ENCODE measurements at places on chromosomes 1 and 21. TPM values are rescaled to one million over a fixed set of nuclear protein-coding genes. Genes with fewer than 3 reads are reported as not detected.
A peak's percentile ranks its signal among the peaks of the same experiment; 100 is the strongest.

The ANKRD34A gene
- 1.6 TPM for total RNA-seq

DNA sequence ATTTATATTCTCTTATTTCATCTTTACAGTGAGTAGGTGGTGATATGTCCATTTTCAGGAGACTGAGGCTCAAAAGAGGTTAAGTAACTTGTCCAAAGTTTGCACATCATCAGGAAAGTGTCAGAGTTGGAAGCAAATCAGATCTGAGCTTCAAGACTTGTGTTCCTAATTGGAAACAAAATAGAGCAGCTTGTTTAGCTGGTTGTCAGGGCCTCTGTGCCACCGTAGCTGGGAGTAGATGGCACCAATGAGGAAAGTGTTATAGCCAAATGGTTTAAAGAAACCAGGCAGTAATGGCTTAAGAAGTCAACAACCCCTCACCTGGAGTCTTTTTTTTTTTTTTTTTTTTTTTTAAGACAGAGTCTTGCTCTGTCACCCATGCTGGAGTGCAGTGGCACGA, 19.7 kb downstream of the AGO1 start:
- DNase-seq, result no peak

- DNase-seq, result peak; percentile 85
Observed at GRCh38 chr1:31934706-31935629, 3.2 kb downstream of the PTP4A2 start.

- DNase-seq, result no peak
Observed at GRCh38 chr1:2348346-2349325, 42.7 kb downstream of the MORN1 start.

DNA sequence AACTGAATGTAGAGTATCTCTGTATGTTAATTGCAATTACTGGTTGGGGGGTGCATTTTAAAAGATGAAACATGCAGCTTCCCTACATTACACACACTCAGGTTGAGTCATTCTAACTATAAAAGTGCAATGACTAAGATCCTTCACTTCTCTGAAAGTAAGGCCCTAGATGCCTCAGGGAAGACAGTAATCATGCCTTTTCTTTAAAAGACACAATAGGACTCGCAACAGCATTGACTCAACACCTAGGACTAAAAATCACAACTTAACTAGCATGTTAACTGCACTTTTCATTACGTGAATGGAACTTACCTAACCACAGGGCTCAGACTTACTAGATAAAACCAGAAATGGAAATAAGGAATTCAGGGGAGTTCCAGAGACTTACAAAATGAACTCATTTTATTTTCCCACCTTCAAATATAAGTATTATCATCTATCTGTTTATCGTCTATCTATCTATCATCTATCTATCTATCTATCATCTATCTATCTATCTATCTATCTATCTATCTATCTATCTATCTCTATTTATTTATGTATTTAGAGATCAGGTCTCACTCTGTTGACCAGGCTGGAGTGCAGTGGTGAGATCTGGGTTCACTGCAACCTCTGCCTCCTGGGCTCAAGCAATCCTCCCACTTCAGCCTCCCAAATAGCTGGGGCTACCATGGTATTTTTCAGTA, 47.8 kb downstream of the CHML start:
- peak; percentile 54 for DNase-seq

DNA sequence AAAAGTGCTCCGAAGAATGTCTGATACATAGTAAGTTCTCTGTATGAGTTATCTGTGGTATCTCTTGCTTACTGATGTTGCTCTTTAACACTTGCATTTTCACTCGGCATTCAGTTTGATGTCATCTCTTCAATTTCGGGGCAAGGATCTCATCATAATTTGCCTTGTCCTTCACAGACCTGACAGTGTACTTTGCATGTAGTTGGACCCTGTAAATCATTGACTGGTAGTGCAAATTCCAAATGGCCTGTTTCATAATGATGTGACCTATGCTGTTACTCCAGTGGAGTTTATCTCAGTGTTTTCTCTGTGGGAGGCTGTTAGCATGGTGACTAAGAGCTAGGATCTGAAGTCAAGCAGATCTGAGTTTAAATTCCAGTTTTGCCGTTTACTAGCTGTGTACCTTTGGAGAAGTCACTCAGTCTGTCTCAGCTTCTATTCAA, 34.2 kb upstream of the ABCD3 start:
- DNase-seq, result peak; percentile 48

DNA sequence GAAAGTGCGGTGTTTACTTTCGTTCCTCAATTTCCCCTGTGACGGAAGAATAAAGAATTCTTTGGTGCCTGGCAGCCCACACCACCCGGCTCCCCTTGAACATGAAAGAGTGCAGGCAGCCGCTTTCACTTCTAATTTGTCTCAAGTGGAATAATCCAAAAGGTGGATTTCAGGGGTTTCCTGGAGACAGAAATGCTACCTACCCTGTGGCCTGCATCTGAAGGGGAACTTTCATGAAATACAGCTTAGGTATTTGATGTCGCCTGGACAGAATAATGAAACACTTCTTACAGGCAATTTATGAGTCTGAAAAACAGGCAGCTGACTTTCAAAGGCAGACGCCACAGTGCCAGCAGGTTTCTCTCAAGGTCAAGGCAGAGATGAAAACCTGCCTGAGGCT, 169.5 kb upstream of the USP24 start:
- DNase-seq, result no peak

DNA sequence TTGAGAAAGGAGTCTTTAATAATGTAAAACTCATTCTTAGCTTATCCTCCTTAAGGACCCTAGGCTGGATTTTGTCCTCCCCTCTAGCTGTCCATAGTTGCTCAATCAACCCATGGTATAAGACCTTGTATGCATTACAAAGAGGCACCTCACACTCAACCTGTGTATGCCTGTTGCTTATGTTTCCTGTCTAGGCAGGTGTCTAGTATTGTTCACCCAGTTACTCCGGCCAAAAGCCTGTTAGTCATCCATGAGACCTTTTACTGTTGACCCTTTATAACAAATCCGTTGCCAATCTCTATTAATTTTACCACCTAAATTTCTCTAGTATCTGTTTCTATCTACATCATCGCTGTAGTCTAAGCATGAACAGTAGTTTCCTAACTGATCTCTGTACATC, 3.7 kb downstream of the LYPLAL1 start:
- no peak for DNase-seq

DNA sequence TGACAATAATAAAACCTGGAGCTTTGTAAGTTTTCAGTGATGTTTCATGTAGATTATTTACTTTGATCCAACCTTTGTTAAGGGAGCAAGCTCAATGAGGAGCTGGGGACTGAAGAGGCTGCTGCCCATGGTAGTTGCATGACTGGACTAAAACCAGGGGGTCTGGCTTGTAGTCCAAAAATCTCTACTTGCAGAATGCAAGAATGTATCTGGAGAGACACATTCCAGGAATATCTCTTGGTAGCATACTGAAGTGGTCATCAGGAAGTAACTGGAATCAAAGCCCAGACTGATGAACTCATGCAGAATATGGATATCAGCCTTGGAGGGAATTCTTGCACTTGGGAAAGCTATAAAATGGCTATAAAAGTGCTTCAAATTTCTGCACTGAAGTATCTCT, 5.8 kb upstream of the KIAA0040 start:
- DNase-seq, result no peak

The NR0B2 gene
- total RNA-seq, result not detected

GRCh38 chr1:50633465-50633864, 210.2 kb upstream of the DMRTA2 start:
- DNase-seq, result no peak

The ARTN gene
- not detected for total RNA-seq

DNA sequence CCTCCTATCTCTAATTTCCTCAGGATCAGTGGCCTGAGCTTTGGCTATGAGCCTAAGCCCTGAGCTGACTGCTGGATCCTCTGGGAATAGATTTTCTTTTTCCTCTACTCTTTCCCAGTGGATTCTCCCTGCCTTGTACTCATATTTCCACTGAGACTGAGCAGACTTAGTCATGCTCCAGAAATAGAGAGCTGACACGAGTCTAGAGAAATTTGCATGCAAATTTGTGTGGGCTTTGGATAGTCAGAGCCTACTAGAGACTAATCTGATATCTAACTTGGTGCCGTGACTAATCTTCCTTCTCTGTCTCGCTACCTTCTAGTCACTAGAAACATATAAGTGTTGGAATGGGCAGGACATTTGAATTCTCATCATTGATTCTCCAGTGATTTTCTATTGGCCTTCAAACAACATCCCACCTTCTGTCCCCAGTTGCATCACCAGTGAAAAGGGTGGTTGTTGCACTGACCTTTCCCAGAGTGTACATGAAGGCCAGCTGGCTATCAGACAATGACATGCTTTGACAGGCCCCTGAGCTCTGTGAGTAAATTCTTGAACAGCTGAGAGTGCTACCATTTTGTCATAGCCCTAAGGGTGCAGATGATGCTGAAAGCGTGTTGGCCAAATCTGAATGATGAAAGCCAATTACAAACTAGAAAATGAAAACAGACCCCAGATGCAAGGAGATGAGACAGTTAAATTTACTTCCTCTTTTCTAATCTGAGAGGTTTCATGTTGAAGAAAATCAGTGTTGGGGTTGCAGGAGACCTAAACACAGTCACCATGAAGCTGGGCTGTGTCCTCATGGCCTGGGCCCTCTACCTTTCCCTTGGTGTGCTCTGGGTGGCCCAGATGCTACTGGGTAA, at the start of gene FCRLA:
FCRLA (plus strand) TSS at position 748 of the 866 bp plus-strand sequence; CDS start at position 784, 36 bp downstream.
- DNase-seq, result peak; percentile 66

DNA sequence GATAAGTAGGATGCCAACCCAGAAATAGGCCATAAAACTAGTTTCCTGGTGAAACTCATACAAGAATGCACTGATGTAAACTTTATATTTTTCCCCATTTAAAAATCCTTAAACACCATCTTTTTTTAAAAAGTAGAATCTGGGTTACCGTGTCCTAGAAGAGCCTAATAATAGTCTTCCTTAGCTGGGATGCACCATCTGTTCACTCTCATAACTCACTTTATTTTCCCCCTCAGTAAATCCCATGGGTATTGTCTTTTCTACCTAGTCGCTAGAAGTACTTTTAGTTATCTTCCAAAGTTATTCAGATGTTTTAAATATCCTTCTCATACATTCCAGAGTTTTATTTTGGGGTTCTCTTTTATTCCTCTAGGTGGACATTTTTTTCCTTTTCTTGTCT, 250.2 kb downstream of the PLA2G4A start:
- DNase-seq, result no peak

DNA sequence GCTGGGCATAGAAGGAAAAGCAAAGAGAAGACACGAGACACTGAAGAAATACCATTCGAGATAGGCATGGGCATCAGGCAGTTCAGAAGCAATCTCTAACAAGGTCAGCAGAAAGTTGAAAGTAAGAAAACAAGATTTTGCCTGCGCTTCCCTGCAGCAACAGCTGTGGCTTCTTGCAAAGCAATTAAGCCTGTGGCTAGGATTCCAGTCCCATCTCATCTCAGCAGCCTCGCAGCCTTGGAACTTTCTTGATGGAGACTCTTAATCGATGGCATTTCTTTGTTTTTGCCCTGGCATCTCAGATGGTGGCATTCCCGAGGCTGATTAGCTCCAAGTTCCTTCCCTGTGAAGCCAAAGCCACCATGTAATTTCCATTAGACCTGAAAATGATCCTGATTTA, 64.6 kb upstream of the SPAG17 start:
- DNase-seq, result no peak

DNA sequence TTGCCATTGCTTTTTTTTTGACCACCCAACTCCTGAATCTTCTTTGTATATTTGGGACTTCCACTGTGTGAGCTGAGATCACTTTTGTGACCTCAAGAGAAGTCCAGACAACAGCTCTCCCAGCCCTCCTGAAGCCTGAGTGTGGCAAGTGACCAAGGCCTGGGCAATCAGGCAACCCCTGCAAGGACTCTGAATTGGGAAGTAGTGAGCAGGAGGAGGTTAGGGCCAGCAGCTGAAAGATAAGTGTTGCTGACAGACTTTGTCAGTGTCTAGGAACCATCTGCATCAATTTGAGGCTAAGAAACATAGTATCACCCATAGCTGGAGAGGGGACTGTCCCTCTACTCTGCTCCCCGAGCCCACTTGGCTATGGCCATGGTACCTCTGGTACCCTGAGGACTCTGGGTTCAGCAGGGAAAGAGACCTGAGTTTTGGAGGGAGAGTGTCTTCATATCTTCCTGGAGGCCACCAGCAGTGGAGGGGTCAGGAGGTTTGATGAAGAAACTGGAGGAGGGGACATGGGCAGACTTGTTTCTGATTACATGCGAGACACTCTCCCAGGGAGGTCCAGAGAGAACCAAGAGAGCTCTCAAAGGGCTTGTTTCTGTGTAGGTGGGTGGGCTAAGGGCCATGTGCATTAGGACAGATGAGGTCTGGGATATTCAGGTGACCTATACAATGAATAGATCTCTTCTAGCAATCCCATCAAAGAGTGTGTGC, 147.0 kb upstream of the DNAH14 start:
- DNase-seq, result no peak

GRCh38 chr1:70760154-70760553, 287.5 kb downstream of the PTGER3 start:
- DNase-seq, result no peak

The DEPDC1 gene
- total RNA-seq, result 12.6 TPM

The OLFML2B gene
- total RNA-seq, result 5.2 TPM

The CYP4A11 gene
- total RNA-seq, result not detected

The SAMD13 gene
- total RNA-seq, result under 0.01 TPM

- peak; percentile 44 for DNase-seq
Observed at GRCh38 chr21:43619856-43620255, 39.4 kb downstream of the HSF2BP start.

The PRR9 gene
- total RNA-seq, result not detected

DNA sequence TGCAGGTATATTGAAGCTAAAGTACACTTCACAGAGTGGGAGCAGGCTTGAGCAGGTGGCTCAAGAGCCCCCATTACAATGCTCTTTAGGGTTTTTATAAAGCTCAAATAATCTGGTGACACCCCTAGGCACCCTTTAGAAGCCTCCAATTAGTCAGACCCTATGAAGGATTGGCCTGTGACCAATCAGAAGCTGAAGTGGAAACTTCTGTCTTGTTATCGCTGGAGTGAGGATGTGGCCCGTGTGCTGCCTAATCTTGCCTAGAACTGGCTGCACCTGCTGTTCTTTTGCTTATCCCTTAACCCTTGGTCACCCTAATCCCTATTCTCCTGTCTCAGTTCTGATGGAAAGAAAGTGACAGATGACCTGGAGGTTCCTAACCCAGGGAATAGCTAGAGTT, 70.8 kb upstream of the ABCG1 start:
- DNase-seq, result no peak

The TMEM50A gene
- total RNA-seq, result 142 TPM

DNA sequence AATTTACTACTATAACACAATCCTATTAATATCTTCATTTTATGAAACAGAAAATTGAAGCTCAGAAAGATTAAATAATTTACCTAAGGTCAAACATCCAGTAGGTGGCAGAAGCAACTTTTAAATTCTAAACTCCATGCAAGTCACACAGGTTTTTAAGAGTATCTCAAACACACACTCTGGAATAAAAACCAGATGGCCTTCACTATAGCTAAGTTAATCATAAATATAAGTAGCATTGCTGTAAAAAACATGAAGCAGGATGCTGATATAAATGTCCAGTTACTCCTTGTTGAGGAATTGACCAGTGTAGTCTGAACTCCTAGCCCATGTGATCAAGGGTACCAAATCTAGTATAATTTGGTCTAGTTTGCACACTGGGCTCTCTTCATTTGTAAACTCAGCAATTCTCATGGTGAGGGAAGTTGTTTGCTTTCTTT, 9.4 kb upstream of the FMO3 start:
- peak; percentile 71 for DNase-seq

GRCh38 chr1:237759377-237759776, 131.3 kb downstream of the ZP4 start:
- no peak for DNase-seq

GRCh38 chr1:71312545-71312944, 231.7 kb upstream of the ZRANB2 start:
- DNase-seq, result no peak

- no peak for DNase-seq
Observed at GRCh38 chr21:42019101-42019605, 9.0 kb upstream of the ZBTB21 start.

The CFHR4 gene
- total RNA-seq, result not detected

GRCh38 chr1:82395440-82395839, 594.7 kb downstream of the ADGRL2 start:
- DNase-seq, result no peak

Data from fibroblast of villous mesenchyme (primary cell).